ENCODE measurements at places on chromosomes 1 and 21. TPM values are rescaled to one million over a fixed set of nuclear protein-coding genes. Genes with fewer than 3 reads are reported as not detected.

- no peak for DNase-seq
These were observed 5.0 kb upstream of the MRPL24 start for GRCh38 chr1:156745881-156746280.

GRCh38 chr21:45827881-45828579, 153.5 kb upstream of the COL6A1 start:
- DNase-seq = no peak

NUP210L gene
- 0.16 TPM for total RNA-seq

GRCh38 chr21:17818186-17819113, 706 bp downstream of the C21orf91 start:
- DNase-seq = peak; percentile 89

DNA sequence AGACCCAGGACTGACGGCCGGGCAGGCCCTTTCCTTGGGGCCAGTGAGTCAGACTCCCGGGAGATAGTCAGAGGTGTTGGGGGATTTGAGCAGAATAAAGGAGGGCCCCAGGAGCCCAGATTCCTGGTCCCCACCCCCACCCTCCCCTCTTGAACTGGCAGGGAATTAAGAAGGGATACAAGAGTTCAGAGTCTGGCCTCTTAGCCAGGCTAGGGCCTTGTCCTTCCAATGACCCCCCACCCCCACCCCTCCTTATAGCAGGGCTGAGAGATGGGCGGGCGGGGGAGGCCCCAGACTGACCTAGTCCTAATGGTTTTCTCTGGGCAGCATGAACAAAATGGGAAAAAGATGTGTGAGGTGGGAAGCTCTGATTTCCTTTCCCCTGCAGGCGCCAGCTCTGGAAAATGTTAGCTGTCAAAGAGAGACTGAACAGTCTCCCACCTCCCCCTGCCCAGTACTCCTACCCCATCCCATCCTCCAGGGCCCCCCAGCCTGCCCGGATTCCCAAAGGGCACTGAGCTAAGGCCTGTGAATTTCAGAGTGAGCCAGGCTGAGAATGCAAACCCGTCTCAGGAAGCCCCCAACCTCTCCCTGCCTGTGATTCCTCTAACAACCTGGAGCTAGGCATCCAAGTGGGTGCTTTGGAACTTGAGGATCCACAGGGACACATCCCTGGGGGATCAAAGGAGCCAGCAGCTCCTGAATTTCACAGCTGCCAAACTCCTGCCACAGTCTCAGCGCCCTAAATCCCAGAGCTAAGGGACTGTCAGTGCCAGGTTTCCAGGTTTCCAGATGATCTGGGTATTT, 5.8 kb upstream of the CRABP2 start:
- no peak for DNase-seq

Data from left lung (tissue), 14 donors.